Germinal center (tissue), 1 donor: ENCODE measurements at places on chromosomes 12 and 14.

- DNase-seq = no peak
Measured at GRCh38 chr12:49942921-49943624, 7.5 kb upstream of the AQP2 start.

DNA sequence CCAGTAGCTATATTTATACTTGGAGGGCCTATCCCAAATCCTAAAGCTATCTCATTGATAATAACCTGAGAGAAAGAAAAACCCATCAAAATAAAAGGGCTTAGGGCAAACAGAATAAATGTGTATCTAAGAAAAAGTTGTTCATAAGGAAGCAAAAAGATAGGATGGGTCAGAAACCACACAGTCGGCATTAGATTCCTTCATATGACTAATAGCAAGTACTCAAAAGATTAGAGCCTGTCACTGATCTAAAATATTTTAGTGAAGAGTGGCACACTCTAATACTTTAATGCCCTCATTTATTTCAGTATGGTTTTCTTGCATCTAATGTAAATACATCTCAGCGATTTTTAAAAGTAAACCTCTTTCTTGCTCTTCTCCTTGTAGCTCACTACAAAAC, 17.1 kb upstream of the NAV3 start:
- no peak for DNase-seq

GRCh38 chr12:104372721-104373335, 69.3 kb downstream of the EID3 start:
- no peak for DNase-seq

- DNase-seq = no peak
Measured at GRCh38 chr12:62744551-62744950, 190.4 kb downstream of the PPM1H start.

DNA sequence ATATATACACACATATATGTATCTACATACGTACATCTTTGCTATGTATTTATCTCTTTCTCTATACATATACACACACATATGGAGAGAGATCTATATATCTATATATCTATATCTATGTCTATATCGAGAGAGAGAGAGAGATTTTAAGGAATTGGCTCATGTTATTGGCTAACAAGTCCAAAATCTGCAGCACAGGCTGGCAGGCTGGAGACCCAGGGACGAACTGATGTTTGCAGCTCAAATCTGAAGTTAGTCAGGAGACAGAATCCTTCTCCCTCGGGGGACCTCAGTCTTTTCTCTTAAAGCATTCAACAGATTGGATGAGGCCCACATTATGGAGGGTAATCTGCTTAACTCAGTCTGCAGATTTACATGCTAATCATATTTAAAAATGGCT, 40.7 kb upstream of the DACT1 start:
- DNase-seq = no peak
